ENCODE measurements at places on chromosomes 6 and 20.

GRCh38 chr6:81376745-81377144 is 375.7 kb downstream of the TENT5A start:
- no peak for DNase-seq

- no peak for DNase-seq
These were observed 64.0 kb upstream of the PTGIS start for GRCh38 chr20:49631856-49632418.

- DNase-seq, result no peak
These were observed 132.3 kb upstream of the BMP2 start for GRCh38 chr20:6635034-6635736.

DNA sequence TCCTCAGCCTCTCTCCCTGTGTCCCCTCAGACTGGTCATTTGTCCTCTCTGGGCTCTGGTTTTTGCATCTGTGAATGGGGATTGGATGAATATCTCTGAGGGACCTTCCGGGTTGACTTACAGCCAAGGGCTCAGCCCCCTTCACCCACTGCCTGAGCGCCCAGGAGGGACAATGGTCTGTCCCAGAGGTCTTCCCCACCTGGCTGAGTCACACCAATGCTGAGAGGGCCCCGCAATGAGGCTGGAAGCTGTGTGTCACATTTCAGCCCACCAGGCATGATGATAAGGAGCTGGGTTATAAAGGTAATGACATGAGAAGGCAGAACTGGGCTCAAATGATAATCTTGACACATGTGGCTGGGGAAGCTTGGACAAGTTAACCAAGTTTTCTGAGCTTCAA is 70.5 kb downstream of the TOX2 start:
- DNase-seq, result no peak

DNA sequence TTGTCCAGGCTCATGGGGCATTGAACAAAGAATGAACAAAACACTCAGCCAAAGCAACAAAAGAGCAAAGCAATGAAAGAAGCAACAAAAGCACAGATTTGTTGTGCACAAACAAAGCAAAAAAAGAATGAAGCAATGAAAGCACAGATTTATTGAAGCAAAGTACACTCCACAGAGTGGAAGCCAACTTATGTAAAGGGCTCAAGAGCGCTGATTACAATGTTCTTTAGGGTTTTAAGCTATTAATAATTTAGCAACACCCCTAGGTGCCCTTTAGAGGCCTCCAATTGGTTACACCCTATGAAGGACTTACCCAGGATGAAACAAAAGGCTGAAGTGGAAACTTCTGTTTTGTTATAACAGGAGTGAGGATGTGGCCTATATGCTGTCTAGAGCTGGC is 179.2 kb upstream of the PROKR2 start:
- no peak for DNase-seq

- DNase-seq, result no peak
These were observed 23.0 kb downstream of the GMDS start for GRCh38 chr6:2222275-2222842.

GRCh38 chr6:117418320-117418719 is 7.4 kb downstream of the ROS1 start:
- no peak for DNase-seq

GRCh38 chr20:64057628-64058498 is 5.1 kb upstream of the TCEA2 start:
- no peak for DNase-seq

- no peak for DNase-seq
These were observed 265.9 kb downstream of the DLL1 start for GRCh38 chr6:170024940-170025339.

DNA sequence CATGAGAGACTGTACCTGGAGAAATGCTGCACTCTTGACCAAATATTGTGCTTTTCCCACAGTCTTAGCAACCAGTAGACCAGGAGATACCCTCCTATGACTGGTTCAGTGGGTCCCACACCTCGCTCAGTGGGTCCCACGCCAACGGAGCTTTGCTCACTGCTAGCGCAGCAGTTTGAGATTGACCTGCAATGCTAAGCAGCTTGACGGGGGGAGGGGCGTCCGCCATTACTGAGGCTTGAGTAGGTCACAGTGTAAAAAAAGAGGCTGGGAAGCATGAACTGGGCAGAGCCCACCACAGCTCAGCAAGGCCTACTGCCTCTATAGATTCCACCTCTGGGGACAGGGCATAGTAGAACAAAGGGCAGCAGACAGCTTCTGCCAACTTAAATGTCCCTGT is 49.0 kb upstream of the HIVEP2 start:
- DNase-seq, result no peak

DNA sequence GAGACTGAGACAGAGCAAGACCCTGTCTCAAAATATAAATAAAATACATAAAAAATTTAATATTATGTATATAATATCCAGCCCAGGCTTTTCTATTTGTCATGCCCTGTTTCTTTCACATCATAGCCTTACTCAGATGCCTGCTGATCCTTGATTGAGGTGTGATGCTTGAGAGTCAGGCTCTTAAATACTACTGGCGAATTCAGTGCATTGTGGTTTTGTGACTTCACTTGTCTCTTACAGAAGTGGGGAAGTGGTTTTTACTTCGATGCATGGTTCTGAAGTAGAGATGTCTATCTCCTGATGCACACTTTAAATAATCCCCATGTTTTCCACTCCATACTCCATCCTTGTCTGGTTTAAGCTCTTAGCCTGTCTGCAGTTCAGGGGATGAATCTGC is 29.1 kb downstream of the ASXL1 start:
- no peak for DNase-seq

DNA sequence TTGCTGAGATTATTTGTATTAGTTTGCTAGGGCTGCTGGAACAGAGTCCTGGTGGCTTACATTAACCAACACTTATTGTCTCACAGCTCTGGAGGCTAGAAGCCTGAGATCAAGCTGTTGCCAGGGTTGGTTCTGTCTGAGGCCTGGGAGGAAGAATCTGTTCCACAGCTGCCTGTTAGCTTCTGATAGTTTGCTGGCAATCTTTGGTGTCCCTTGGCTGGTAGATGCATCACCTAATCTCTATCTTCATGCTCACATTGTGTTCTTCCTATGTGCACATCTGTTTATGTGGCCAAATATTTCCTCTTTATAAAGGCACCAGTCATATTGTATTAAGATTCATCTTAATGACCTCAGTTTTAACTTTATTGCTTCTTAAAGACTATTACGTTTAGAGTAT is 19.5 kb downstream of the SF3B5 start:
- DNase-seq, result no peak

DNA sequence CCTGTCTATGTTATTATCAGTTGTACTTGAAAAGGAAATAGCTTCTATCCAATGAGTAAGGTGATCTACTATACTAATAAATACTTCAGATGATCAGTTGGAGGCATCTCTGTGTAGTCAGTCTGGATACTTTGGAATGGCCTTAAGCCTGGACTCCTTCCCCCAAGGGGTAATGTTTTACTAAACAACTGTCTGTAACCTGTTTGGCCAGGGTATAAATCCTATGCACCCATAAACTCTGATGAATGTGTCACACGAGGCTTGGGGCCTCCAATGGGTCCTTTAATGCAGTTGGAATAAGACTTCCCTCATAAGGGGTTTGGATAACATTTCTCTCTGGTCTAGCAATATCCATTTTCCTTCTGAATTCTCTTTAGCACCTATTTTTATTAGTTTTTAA is 19.5 kb upstream of the SLC52A3 start:
- DNase-seq, result no peak

GRCh38 chr6:155955038-155955437 is 499.4 kb upstream of the NOX3 start:
- DNase-seq, result no peak

- DNase-seq, result no peak
These were observed 3.2 kb downstream of the GRIK2 start for GRCh38 chr6:101396548-101397173.

- no peak for DNase-seq
These were observed 81.1 kb upstream of the C6orf118 start for GRCh38 chr6:165390475-165390874.

GRCh38 chr6:110217266-110217665 is 37.0 kb downstream of the CDC40 start:
- no peak for DNase-seq

GRCh38 chr6:92196325-92196724 is 1223.0 kb downstream of the EPHA7 start:
- no peak for DNase-seq

DNA sequence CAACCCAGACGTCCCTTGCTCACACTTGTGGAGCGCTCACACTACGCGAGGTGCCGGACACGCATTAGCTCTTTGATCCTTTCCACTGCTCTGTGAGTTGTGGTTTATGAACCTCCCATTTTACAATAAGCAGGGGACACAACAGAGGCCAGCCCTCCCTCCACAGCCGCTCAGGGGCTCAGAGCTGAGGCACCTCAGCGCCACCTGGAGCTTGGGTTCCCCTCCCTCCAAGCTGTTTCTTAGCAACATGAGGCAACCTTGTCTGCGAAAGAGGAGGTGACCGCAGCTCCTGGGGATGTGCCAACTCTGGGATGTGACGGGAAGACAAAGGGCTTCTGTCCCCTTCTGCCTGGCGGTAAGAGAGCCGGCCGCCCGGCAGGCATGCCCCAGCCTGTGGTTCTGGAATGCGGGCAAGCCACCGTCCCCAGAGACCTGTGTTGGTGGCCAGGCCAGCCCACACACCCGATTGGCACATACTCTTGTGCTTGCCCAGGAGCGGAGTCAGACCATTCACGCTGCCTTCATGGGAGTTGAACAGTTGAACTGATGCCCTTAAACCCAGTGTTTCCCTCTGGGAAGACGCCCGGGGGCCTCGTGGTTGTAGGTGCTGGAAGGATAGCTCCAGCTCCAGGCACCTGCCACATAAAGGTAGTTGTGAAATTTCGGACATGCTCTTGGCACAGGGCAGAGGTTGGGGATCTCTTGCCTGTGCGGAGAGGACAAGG is 44.5 kb downstream of the RBM38 start:
- no peak for DNase-seq

DNA sequence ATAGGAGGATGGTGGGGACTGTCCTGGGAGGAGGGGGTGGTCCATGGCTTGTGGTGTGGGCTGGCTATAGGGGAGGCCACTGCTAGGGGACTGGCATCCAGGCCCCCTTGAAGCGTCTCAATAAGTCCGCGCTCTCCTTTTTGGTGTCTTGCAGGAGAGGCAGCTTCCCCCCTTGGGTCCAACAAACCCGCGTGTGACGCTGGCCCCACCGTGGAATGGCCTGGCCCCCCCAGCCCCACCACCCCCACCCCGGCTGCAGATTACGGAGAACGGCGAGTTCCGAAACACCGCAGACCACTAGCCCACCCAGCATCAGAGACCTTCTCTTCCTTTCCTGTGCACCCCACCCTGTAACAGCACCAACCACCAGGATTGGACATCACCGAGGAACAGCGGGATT is 2.8 kb upstream of the ZBTB9 start:
- no peak for DNase-seq

GRCh38 chr6:37376078-37376743 is 22.4 kb downstream of the RNF8 start:
- no peak for DNase-seq

DNA sequence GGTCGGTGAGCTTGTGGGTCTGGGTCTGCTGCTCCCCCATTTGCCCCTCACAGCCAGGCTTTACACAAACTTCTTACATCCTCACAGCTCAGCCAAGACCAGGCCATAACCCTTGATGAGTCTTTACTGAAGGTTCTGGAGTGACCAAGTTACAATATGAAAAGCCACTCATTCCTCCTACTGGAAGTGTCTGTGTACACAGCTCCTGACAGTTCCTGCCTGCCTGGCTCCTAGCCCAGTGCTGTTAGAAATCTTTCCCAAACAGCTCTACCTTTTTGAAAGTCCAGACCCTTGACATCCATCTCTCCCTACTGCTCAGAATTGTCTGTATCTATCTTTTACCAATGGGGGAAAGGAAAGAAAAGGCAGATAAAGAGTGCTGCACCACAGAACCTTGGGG is 106.9 kb downstream of the PAX1 start:
- DNase-seq, result no peak

DNA sequence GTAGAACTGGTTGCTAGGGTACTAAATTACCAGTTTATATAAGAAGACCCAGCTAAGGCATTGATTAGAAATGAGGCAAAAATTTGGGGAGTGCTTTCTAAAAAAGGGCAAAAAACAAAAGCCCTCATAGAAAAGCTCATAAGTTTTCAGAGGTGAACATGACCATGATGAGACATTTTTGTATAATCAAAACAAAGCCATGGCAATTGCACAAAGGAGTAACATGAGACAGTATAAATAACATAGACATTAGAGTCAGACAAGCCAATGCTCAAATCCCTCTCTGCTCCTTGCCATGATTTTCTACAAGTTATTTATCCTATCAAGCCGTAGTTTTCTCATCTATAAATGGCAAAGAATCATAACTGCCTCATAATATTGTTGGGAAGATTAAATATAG is 112.2 kb upstream of the ADTRP start:
- DNase-seq, result no peak

DNA sequence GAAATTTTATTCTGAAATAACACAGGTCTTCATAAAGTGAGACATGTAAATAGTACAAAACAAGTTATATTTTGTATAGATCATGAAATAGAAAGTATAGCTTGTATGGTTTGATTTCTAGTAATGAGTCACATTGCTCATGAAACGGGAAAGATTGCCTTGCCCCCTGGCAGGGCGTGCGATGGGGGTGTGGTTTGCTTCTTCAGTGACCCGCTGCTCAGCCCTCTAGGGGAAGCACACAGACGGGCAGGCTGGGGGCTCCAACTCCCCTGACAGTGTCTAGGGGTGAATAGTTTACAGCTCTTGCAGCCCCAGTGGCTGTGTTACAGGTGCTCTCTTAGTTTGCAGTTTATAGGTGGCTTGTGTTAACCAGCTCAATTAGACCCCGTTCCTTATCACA is 170.5 kb upstream of the RGS17 start:
- DNase-seq, result no peak

DNA sequence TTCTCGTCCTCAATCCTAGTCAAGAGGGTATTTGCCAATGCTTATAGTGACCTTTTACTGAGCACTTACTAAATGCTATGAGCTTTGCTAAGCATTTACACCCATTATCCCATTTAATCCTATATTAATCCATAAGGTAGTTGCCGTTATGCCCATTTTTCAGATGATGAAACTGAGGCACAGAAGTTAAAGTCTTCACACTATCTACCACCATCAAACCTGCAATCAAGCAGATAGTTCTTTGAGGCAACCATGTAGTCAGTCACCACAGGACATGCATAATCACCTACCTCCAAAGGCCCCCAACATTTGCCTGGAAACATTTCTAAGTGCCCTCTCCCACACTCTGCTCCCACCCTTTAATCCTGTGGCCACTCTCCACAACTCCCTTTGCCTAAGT is 149.6 kb downstream of the LY86 start:
- DNase-seq, result no peak

- DNase-seq, result no peak
These were observed 236.6 kb downstream of the PLCB1 start for GRCh38 chr20:8368670-8369069.
